Uterus (tissue), 4 donors: ENCODE measurements at places on chromosomes 7 and 10. TPM values are rescaled to one million over a fixed set of nuclear protein-coding genes. Genes with fewer than 3 reads are reported as not detected.
A peak's percentile ranks its signal among the peaks of the same experiment; 100 is the strongest.

GRCh38 chr10:30528429-30528786, 94.4 kb downstream of the MAP3K8 start:
- no peak for DNase-seq

DNA sequence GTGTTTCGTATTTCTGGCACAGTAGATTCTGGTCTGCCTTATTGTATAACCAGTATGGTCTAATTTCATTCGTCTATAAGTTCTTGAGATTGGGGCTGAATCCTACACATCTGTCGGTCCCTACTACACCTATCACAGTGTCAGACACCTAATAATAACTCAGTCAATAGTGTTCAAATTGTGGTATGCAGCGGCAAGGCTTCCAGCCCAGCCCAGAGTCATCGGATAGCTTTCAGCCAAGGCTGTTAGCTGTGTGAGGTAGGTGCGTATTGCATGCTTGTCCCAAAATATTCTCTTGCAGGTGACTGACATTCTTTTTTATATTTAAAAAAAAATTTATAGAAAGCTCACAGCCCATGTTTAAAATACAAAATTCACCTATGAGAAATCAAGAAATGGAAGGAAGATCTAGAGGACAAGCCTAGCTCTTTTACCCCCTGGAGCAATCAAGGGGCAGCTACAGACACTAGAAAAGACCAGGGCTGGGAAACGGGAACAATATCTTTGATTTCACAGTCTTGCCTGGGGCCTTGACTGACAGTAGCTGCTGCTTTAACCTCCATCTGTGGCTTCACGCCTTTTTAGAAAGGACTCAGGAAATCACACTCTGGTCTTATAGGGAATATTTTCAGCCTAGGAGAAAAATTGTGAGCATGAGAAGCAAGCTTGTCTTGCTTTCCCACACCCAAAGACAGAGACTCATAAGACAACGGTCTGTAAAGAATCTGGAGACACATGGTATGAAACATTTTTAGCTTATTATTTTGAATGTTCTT, 9.5 kb upstream of the ASB4 start:
- DNase-seq: no peak

DNA sequence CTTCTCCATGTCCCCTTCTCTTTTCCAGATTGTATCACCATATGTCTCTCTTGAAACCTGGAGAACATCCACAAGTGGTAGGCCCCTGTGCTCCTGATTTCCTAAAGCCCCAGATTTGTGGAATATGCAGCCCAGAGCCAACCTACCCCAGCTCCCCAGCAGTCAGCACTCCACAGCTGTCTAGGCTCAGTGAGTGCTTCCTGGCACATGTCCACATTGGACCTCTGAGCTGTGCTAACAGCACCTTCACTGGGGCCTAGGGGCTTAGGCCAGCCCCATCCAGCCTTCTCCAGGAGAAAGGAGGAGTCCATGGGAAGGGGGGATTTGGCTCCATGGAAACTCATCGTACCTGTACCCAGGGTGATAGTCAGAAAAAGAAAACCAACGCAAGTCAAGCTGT, 192.7 kb downstream of the FGFR2 start:
- no peak for DNase-seq

DNA sequence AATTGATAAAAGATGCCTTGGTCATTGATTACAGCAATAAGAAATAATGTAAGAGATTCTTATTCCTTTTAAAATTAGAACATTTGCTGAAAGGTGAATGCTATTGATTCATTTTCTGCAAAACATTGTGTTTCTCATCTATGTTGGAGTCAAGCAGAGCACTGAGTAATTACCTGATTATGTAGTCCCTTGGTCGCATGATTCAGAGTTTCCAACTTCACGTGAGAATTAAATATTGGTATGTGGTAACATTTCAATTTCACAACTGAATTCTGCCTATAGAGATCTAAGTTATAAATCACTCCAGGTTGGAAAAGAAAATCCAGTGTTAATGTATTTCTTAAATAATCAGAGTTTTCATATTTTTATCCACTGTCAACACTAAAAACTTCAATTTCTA, 701.4 kb downstream of the PHTF2 start:
- DNase-seq: no peak

DNA sequence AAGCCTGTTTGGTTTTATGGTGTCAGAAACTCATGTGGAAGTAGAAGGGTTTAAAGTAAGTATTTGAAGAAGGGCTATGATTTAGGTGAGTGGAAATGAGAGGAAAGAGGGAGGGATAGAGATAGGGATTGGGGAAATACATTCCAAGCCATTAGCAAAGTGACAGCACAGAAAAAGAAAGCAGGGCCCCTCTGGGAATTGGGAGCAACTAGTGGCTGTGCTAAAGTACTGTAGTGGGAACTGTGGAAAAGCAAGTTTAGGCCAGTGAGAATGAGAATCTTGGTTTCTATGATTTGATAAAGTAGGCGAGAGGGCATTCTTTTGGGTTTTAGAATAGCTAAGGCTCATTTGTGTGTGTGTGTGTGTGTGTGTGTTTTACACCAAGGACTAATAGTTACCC, 5.0 kb downstream of the PRKG1 start:
- no peak for DNase-seq

DNA sequence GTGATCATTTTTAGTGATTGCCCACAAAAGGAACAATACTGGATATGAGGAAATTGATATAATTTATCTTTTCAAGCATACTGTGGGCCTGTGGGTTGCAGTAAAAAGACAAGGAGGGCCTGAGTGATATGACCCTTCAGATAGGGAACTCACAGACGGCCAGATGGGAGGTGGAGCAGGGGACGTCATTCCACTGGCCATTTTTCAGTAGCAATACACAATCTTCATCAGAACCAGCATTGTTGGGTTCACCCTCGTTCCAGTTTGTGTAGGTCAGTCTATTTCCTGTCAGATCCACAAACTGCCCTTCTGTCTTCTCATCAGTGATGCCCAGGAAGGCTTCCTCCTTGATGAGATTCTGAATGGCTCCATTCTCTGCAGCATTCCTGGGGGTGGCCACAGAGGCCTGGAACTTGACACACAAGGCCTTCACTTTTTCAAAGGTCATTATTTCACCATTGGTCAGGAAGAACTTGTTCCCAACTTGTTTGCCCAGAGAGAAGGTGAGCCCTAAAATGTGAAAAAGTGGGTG, 4.5 kb downstream of the MBL2 start:
- DNase-seq: no peak

GRCh38 chr7:13508586-13508985, 480.9 kb downstream of the ETV1 start:
- DNase-seq: no peak

- DNase-seq: no peak
Observed at GRCh38 chr7:37524056-37524455, 75.4 kb upstream of the ELMO1 start.

DNA sequence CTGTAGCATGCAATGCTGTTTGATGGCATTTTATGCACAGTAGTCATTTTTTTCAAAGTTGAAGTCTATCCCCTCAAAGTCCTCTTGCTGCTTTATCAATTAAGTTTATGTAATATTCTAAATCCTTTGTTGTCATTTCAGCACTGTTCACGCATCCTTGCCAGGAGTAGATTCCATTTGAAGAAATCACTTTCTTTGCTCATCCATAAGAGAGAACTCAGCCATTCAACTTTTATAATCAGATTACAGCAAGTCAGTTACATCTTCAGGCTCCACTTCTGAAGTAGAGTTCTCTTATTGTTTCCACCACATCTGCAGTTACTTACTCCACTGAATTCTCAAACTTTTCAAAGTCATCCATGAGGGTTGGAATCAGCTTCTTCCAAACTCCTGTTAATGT, 32.3 kb downstream of the SDHAF3 start:
- DNase-seq: no peak

DNA sequence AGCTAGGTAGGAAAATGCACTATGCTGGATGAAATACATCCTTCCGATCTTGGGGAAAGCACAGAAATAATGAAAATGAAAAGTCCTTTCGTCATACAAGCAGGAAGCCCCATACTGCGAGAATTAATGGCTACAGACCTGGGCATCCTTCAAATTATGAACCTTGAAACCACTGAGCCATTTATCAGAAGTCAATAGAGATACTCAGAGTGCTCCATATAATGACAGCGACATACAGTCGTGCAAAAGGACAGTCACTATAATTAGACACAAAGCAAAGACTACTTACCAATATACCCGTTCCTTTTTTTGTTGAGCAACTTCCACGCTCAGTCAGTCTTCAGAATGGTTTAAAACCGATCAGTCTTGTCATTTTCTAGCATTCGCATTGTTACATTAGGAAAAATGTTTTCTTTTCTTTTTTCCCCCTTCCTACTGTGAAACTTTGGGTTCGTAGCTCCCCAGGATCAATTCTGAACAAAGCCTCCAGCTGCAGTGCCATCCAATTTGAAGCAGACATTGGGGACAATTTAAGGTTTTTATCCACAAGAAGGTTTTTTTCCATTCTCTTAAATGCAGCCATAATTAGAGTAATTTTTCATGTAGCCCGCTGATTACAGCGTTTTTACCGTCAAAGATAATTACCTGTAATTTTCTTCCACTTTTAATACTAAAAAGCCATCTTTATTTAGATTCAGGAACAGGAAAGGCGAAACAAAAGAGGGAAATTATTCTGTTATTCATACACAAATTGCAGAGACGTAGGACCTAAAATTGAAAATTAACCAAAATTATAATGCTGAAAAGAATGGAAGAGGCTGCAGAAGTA, 6.4 kb downstream of the DLX6 start:
- DNase-seq: no peak

- DNase-seq: no peak
Observed at GRCh38 chr10:96772196-96772595, 51.9 kb upstream of the PIK3AP1 start.

- DNase-seq: no peak
Observed at GRCh38 chr7:22348379-22348778, 8.6 kb downstream of the RAPGEF5 start.

DNA sequence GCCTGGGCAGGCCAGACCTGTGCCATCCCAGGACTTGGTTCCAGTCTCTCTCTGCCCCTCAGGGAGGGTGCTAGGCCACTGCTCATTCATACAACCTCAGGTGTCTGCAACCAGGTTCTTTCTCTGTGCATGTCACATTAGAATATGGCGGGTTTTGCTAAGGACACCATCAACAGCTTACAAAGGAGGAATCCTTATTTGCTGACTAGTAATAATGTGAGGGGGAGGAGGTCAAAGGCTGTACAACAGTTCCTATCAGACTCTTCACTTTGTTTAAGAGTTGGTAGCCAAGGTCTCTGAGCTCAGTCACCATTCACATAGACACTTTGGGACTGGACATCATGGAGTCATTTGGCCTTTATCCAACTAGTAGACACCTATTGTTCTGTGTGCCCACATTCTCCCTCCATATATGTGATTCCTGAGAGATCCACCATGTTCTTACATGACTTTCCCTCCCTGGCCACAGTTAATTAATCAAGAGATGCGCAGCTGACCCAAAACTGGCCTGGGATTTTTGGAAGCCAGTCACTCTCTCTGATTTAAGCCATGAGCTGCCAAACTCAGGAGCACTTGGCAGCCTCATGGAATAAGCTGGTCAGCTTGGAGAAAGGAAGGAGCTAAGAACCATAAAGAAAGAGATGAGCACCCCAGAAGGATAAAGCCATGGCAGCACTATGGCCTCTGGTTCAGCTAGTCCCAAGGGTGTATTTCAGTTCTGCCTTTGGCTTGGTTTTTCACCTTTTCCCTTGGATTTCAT, 51.2 kb downstream of the DPCD start:
- no peak for DNase-seq

DNA sequence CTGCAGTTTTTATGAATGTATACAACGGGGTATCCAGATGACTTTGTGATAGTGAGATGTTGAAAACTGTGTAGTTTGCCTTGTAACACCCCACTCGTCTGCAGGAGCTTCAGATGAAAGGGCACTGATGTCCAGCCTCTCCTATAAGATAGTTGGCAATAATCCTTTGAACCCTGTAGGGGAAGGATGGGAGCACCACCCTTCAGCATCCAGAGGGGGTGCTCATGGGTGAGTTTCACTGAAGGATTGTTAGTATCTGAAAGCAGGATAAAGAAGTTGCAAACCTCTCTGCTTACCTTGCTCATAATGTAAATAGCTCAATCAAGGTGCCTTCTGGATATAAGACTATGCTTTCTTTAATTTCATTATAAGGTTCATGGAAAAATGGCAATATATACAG, 201.5 kb downstream of the TMEM178B start:
- DNase-seq: no peak

GRCh38 chr7:137850571-137850970, 3.8 kb upstream of the DGKI start:
- no peak for DNase-seq

DNA sequence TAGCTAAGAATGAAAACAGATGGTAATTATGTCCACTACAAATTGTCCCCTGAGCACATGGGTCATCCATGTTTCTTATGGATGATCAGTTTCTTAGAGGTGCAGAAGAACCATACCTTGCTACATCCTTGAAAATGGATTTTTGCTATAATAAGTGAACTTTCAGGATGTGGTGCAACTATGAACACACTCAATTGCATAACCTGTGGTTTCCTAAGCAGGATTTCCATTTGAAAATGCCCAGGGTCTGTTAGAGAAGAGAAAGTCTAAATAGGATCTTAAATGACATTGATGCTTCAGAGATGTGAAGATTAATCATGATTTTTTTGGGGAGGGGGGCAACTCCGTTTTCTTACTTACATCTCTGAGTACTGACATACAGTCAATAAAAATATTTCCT, 39.6 kb upstream of the CACNB2 start:
- no peak for DNase-seq

GRCh38 chr7:78073609-78074382, 275.2 kb downstream of the PHTF2 start:
- DNase-seq: no peak

- no peak for DNase-seq
Observed at GRCh38 chr7:27109466-27110185, 7.1 kb upstream of the HOXA2 start.

GRCh38 chr7:128076796-128077271, 45.6 kb upstream of the LRRC4 start:
- DNase-seq: peak; percentile 42

- DNase-seq: no peak
Observed at GRCh38 chr7:67593794-67594193, 597.2 kb downstream of the TYW1 start.

GRCh38 chr10:49308881-49309280, 9.9 kb downstream of the C10orf71 start:
- no peak for DNase-seq

PPP1R3A gene
- 0.14 TPM for total RNA-seq

NKX6-2 gene
- not detected for total RNA-seq

TMEM130 gene
- 3.9 TPM for total RNA-seq

NEBL gene
- total RNA-seq: 2.1 TPM

PSD gene
- 114 TPM for total RNA-seq

GJC3 gene
- 0.79 TPM for total RNA-seq

JAZF1 gene
- total RNA-seq: 40.9 TPM

SLF2 gene
- total RNA-seq: 46.4 TPM

PTPRZ1 gene
- not detected for total RNA-seq

LIPN gene
- not detected for total RNA-seq

GSAP gene
- total RNA-seq: 24.1 TPM
